ENCODE measurements at places on chromosomes 6 and 20. TPM values are rescaled to one million over a fixed set of nuclear protein-coding genes. Genes with fewer than 3 reads are reported as not detected.

GRCh38 chr20:33015114-33015484, 7.6 kb downstream of the BPIFB2 start:
- peaks cover 3% of the 10 kb centered on the region for H3K27me3 ChIP-seq
- no peak overlapping the region for H3K27ac ChIP-seq
- no peak for DNase-seq

GRCh38 chr6:9795880-9796279, 619.0 kb downstream of the TFAP2A start:
- H3K27me3 ChIP-seq, result no peaks in the 10 kb centered on the region
- H3K4me1 ChIP-seq, result no peaks in the 10 kb centered on the region
- DNase-seq, result no peak
- no peak overlapping the region for H3K4me3 ChIP-seq

DNA sequence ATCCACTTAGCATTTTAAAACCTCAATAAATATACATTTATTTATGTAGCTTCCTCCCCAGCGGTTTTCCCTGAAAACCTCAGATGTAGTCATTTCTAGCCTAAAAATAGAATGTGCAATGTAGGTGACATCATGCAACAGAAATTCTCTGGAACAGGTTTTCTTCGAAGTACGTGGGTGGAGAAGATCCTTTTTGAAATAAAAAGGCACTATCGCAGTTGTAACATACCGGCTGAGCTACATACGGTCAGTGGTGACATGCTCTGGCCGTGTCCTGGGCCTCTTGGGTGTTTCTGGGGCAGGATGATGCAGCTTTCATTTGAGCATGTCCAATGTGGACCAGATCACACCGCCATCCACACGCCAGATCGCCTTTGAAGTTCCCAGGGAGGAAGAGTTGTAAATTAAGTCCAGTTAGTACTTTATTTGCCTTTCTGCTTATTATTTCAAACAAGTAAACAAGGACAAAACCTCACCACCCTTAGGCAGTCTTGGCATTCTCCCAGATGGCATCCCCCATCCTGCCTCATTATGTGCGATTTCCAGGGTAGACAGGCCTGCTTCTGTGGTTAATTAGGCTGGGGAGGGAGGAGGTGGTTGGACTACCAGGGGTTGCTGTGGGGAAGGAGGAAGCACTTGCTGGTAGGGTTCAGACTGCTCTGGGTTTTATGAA, 109.5 kb upstream of the CLDN20 start:
- peak; percentile 74 for DNase-seq
- H3K4me3 ChIP-seq, result no peak overlapping the region
- no peak overlapping the region for H3K27ac ChIP-seq
- H3K27me3 ChIP-seq, result peaks cover 82% of the 10 kb centered on the region

- H3K36me3 ChIP-seq, result no peaks in the 10 kb centered on the region
- H3K27ac ChIP-seq, result no peak overlapping the region
- H3K4me3 ChIP-seq, result no peak overlapping the region
- DNase-seq, result no peak
- no peaks in the 10 kb centered on the region for H3K27me3 ChIP-seq
Observed at GRCh38 chr6:1669996-1670395, 60.3 kb downstream of the FOXC1 start.

DNA sequence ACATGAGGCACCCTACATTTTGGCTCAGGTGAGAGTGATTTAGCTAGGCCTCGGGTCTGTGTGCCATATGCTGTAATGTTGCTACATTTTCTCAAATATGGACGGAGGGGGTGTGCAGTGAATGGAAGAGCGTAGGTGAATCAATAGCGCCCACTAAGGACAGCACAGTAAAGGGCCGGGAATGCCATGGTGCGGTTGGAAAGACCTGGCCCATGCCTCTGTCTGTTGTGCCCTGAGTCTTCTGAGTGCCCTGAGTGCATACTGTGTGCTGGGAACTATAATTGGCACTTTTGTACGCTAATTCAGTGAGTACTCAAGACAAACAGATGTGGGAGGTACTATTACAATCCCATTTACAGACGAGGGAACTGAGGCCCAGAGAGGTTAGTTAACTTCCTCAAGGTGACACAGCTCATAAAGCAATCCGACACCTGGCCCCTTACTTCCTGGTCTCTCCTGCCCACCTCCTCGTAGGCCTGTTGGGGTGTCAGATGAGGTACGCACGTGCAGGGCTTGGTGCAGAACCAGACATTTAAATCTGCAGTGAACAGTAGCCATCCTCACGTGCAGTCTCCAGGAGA, 17.3 kb downstream of the SLC22A1 start:
- H3K36me3 ChIP-seq, result no peaks in the 10 kb centered on the region
- no peak overlapping the region for H3K27ac ChIP-seq
- no peak for DNase-seq
- H3K4me1 ChIP-seq, result peaks cover 5% of the 10 kb centered on the region
- no peaks in the 10 kb centered on the region for H3K27me3 ChIP-seq
- no peak overlapping the region for H3K4me3 ChIP-seq

- no peak overlapping the region for H3K27ac ChIP-seq
- DNase-seq, result no peak
- H3K4me3 ChIP-seq, result no peak overlapping the region
- H3K27me3 ChIP-seq, result peaks cover 4% of the 10 kb centered on the region
- no peaks in the 10 kb centered on the region for H3K36me3 ChIP-seq
- peaks cover 7% of the 10 kb centered on the region for H3K4me1 ChIP-seq
Observed at GRCh38 chr20:57835588-57836455, 126.0 kb upstream of the PMEPA1 start.

GRCh38 chr6:148954934-148955333, 208.1 kb downstream of the UST start:
- peak overlapping the region; percentile 65 for H3K27ac ChIP-seq
- H3K4me3 ChIP-seq, result no peak overlapping the region
- no peaks in the 10 kb centered on the region for H3K27me3 ChIP-seq
- H3K36me3 ChIP-seq, result no peaks in the 10 kb centered on the region

GRCh38 chr6:32271429-32271828, 47.6 kb upstream of the NOTCH4 start:
- H3K4me3 ChIP-seq, result no peak overlapping the region
- no peaks in the 10 kb centered on the region for H3K27me3 ChIP-seq
- no peaks in the 10 kb centered on the region for H3K4me1 ChIP-seq
- no peak for DNase-seq
- H3K36me3 ChIP-seq, result no peaks in the 10 kb centered on the region

- H3K27me3 ChIP-seq, result no peaks in the 10 kb centered on the region
- H3K36me3 ChIP-seq, result no peaks in the 10 kb centered on the region
- no peak for DNase-seq
- no peaks in the 10 kb centered on the region for H3K4me1 ChIP-seq
Observed at GRCh38 chr20:57043669-57044268, 222.7 kb downstream of the BMP7 start.

DNA sequence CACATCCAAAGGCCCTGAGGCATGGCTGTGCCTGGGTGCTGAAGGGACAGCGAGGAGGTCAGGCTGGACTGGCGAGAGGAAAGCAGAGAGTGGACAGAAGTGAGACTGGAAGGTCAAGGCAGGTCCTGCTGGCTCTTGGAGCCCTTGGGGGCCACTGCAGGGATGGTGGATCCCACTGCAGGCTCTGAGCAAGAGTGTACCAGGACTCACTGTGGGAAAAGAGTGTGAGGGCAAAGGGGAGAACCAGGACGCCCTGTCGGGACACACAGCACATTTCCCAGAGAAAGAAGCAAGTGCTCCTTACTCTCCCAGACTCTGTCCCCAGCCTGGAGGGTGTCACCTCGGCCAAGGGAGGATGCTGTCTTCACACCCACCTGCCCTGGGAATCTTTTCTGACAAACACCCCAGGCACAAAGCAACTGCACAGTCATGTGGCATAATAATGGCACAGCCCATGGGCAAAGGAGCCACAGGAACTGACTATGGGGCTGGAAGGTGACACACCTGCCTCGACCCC, 172.3 kb upstream of the CST7 start:
- H3K27me3 ChIP-seq, result peaks cover 17% of the 10 kb centered on the region
- no peaks in the 10 kb centered on the region for H3K4me1 ChIP-seq
- no peak overlapping the region for H3K4me3 ChIP-seq
- H3K36me3 ChIP-seq, result no peaks in the 10 kb centered on the region

GRCh38 chr6:130760006-130760405, 67.2 kb upstream of the SMLR1 start:
- no peak overlapping the region for H3K27ac ChIP-seq
- H3K4me1 ChIP-seq, result no peaks in the 10 kb centered on the region
- no peaks in the 10 kb centered on the region for H3K36me3 ChIP-seq
- no peak overlapping the region for H3K4me3 ChIP-seq

- peak; percentile 21 for DNase-seq
- H3K27ac ChIP-seq, result no peak overlapping the region
- no peak overlapping the region for H3K4me3 ChIP-seq
Observed at GRCh38 chr20:24612799-24613775, 143.7 kb downstream of the SYNDIG1 start.

DNA sequence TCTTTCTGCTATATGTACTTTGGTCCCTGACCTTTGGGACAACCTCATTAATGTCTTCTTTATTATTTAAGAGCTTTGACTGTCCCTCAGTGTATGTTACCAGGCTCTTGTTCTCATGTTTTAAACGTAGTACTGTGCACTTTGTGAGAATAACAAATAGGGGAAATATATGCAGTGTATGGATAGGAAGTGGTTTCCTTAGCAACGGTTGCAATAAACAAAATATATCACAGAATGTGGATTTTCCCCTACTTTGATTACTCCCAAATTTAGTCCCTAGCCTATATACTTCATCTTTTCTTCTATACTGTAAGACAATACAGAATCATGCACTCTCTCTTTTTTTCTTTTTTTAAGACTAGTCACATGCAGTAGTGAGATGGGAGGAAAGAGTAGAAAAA, 123.8 kb upstream of the AKIRIN2 start:
- H3K36me3 ChIP-seq, result no peaks in the 10 kb centered on the region
- no peak for DNase-seq
- no peaks in the 10 kb centered on the region for H3K4me1 ChIP-seq
- no peak overlapping the region for H3K27ac ChIP-seq
- no peak overlapping the region for H3K4me3 ChIP-seq
- H3K27me3 ChIP-seq, result no peaks in the 10 kb centered on the region

- H3K27ac ChIP-seq, result peak overlapping the region; percentile 86
- no peak overlapping the region for H3K4me3 ChIP-seq
- H3K36me3 ChIP-seq, result no peaks in the 10 kb centered on the region
- peak; percentile 89 for DNase-seq
Observed at GRCh38 chr6:21342501-21342900, 251.1 kb upstream of the SOX4 start.

- DNase-seq, result no peak
- H3K27me3 ChIP-seq, result no peaks in the 10 kb centered on the region
- peaks cover 13% of the 10 kb centered on the region for H3K36me3 ChIP-seq
- no peak overlapping the region for H3K27ac ChIP-seq
- peaks cover 8% of the 10 kb centered on the region for H3K4me1 ChIP-seq
- no peak overlapping the region for H3K4me3 ChIP-seq
Observed at GRCh38 chr20:34396408-34396807, 33.3 kb downstream of the ITCH start.

DNA sequence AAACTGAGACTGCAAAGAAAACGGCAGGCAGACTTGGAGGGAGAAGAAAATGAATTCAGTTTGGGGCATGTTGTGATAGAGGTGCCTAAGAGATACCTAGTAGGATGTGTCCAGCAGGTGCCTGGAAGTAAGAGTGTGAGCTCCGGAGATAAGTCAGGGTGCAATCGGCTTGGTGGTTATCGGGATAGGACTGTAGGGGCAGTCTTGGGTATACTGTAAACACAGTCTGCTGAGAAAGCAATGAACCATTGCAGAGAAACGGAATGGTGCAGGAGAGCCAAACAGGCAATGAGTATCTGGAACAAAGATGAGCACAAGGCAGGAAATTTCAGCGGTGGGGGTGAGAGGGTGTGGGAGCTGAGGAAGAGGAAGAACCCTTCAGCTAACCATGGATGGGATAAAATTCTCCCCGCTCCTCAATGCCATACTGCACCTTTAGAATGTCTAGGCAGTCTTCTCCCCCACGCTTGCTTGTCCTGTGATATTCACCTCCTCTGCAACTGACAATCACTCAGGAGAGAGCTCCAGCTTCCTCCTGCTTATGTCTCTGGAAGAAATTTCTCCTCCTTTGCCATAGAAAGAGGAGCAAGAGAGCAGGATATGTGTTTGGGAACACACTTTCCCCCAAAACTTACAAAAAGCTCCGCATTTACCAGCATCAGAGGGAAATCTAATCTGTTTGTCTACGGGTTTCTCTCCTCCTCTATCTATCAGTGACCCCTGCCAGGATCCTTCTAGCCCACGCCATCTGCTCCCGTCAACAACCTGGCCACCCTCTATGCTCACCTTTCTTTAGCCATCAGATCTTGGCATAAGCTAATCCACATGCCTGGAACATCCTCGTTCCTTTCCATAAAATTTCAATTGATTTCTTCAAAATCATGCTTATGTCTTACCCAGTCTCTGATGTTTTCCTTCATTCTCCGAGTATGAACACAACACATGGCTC, 381.7 kb upstream of the JARID2 start:
- no peak overlapping the region for H3K27ac ChIP-seq
- H3K4me1 ChIP-seq, result no peaks in the 10 kb centered on the region

DNA sequence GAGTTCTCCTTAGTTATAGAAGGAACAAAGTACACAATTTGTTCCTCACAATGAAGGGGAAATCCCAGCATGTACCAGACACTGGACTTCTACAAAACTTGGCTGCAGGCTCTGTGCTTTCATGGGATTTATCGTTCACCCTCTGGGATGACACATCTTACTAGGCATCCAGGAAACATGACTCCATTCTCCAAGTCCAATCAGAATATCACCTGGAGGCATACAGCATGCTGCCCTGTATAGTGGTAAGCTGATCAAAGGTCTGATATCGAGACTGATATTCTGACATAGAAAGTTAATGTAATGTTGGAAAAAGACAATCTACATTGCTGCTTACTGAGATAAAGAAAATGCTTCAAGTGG, 6.7 kb downstream of the RWDD2A start:
- H3K27ac ChIP-seq, result no peak overlapping the region
- H3K4me1 ChIP-seq, result peaks cover 3% of the 10 kb centered on the region
- H3K36me3 ChIP-seq, result peaks cover 20% of the 10 kb centered on the region
- H3K4me3 ChIP-seq, result no peak overlapping the region
- no peak for DNase-seq
- H3K27me3 ChIP-seq, result no peaks in the 10 kb centered on the region

GRCh38 chr20:62768551-62769287, 27.6 kb upstream of the MRGBP start:
- H3K27me3 ChIP-seq, result no peaks in the 10 kb centered on the region
- no peaks in the 10 kb centered on the region for H3K36me3 ChIP-seq
- no peak overlapping the region for H3K4me3 ChIP-seq
- DNase-seq, result peak; percentile 33
- no peaks in the 10 kb centered on the region for H3K4me1 ChIP-seq

DNA sequence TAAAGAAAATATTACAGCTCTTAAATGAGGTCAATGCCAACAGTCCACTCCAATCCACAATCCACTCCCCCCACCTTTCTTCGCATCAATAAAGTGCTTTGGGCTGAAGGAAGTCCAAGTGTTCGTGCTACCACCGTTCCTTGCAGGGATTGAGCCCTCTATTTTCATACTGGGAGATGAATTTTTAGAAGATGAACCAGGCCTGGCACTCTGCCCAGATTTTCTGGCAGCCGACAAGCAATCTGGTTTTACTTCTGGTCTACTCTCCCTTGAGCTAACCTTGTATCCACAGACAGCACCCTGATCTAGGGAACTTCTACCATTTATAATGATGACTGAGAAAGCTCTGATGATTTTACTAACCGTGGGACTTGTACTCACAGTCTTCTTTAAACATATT, 72.3 kb downstream of the BTBD9 start:
- no peak overlapping the region for H3K4me3 ChIP-seq
- no peak overlapping the region for H3K27ac ChIP-seq
- DNase-seq, result peak; percentile 14
- no peaks in the 10 kb centered on the region for H3K4me1 ChIP-seq
- H3K36me3 ChIP-seq, result no peaks in the 10 kb centered on the region
- no peaks in the 10 kb centered on the region for H3K27me3 ChIP-seq

FRMD1 gene
- total RNA-seq, result not detected

PLAGL1 gene
- total RNA-seq, result 6.8 TPM

RFX6 gene
- total RNA-seq, result not detected

FUCA2 gene
- total RNA-seq, result 16.1 TPM

OR2J3 gene
- not detected for total RNA-seq

GINS1 gene
- 13.4 TPM for total RNA-seq

HAO1 gene
- total RNA-seq, result not detected

SUPT3H gene
- total RNA-seq, result 8.0 TPM

All from cardiac muscle cell (in vitro differentiated cells and primary cell).